GM04504 (cell line): ENCODE measurements at places on chromosomes 16 and 17.

DNA sequence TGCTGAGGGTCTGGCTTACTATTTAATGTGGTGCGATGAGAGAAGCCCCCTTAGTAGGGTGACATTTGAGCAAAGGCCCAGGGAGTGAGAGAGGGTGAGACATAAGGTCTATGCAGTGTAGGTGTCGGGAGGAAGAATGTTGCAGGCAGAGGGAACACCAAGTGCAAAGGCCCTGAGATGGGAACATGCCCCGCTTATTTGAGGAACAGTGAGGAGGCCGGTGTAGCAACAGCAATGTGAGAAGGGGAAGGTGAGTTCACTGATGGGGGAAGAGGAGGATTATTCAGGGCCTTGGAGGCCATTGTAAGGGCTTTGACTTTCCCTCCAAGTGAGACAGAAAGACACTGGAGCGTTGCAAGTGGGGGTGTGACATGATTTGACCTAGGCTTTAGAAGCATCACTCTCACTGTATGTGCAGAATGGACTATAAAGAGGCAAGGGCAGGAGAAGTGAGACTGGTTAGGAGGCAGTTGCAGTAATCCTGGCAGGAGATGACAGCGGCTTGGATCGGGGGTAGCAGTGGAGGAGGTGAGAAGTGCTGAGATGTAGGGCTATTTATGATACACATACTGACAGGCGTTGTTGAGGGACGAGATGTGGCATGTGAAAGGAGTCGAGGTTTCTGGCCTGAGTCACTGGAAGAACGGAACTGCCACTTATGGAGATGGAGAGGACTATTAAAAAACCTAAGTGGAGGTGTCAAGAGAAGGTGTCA is 145.3 kb downstream of the SPECC1 start:
- DNase-seq, result no peak

DNA sequence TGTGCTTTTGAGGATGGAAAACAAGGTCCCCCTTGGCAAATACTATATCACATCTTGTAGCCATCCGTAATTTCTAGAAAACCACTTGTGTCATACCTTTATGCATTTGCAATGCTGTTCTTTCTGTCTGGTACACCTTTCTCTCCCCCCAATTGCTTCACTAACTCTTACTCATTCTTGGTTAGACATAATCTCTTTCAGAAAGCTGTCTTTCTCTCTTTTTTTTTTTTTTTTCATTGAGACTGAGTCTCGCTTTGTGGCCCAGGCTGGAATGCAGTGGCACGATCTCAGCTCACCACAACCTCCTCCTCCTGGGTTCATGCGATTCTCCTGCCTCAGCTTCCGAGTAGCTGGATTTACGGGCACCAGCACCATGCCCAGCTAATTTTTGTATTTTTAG is 94.9 kb upstream of the C17orf78 start:
- DNase-seq, result no peak

DNA sequence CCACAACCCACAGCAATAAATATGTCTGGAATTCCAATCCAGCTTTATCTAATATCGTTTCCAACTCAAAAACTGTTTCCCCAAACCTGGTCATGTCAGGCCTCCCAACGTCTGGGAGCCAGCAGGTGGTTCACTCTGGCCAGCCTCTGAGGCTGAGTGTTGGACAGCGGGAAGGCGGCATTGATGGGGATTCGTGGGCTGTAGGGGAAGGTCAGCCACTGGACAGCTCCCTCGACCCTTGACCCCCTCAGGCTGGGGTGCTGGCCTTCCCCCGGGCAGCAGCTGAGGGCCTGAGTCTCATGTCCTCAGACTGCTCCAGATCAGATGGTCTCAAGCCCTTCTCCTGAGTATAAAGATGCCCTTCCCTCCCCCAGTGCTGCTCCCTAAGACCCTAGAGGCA is 50.2 kb downstream of the SDK2 start:
- no peak for DNase-seq

DNA sequence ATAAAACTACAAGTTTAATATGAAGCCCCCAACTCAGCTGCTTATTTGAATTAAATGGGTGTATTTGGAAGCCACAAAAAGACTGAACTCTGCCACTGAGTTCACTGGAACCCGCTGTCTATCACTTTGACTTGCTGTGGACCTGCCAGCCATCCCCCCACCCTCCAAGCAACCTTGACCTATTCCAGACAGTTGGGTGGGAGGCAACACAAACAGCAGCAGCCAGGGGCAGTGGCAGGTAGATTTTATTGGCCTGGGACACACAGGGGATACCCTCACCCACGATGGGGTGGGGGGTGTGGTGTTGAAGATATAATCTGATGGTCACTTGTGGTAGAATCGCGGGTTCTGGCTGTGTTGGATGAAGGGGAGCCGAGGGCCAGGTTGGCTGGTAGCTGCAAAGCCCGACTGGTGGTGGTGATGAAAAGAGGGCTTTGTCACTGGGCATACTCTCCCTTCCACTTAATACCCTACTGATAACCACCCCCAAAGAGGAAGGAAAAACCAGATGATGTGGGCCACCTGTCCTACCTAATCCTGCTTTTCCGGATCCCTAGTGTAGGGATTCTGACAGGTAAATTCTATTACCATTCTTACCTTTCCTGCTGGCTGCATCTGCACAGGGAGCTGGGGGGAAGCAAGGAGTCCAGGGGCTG is 2.6 kb downstream of the GPS2 start:
- no peak for DNase-seq

GRCh38 chr17:8463099-8463498 is 27.4 kb downstream of the NDEL1 start:
- DNase-seq, result peak; percentile 44

GRCh38 chr17:78314683-78315354 is 45.1 kb downstream of the SOCS3 start:
- DNase-seq, result no peak

DNA sequence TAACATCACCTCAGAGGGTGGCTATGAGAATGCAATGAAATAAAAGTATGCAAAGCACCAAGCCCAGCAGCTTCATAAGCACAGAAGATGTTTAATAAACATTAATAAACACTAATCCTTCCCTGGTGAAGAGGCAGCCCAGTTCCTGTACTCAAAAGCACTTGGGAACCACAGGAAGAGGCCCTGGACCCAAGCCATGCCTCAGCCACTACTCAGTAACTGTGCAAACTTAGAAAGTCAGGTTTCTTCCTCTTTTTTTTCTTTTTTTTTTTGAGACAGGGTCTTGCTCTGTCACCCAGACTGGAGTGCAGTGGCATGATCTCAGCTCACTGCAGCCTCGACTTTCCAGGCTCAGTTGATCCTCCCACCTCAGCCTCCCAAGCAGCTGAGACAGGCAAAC is 5.3 kb downstream of the ARHGAP17 start:
- DNase-seq, result no peak

GRCh38 chr17:29722411-29723198 is 99.9 kb upstream of the CORO6 start:
- DNase-seq, result peak; percentile 69

DNA sequence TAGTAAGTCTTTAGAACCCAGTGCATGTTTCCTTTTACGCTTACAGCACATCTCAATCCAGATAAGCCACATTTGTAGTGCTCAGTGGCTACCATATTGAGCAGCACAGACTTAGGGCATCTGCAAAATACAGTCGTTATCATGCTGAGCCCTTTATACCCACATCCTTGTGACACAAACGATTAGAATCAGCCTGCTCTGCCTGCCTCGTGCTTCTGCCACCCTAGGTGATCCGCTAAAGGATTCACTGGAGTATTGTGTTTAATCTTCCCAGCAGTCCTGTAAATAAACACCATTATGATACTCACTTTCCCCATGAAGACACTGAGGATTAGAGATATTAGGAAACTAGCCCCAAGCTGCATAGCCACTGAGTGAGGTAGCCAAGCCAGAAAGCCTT is 51.3 kb upstream of the FA2H start:
- DNase-seq, result no peak

GRCh38 chr16:11677959-11678881 is 10.0 kb downstream of the SNN start:
- no peak for DNase-seq

GRCh38 chr17:73971127-73971526 is 232.4 kb upstream of the RPL38 start:
- no peak for DNase-seq

DNA sequence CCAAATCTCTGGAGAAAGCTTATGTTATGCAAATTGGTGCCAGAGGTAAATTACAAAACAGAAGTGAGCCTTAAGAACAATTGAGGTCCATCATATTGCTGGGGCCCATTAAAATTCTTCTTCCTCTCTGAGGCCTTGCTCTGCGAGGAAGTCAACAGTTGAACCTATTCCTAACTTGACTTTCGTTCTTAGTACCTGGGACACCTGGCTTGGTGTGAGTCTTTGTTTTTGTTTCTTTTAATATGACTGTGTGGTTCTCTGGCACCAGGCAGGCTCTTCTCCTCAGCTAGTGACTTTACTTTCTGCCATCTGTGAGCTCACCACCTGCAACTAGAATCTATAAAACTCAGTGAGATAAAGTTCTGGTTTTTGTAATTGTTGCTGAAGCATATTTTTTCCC is 120.4 kb downstream of the CBLN1 start:
- no peak for DNase-seq

- DNase-seq, result no peak
Measured at GRCh38 chr17:31388770-31389656, 2.5 kb upstream of the RAB11FIP4 start.

- DNase-seq, result no peak
Measured at GRCh38 chr17:66387392-66387981, 85.1 kb downstream of the PRKCA start.

- DNase-seq, result no peak
Measured at GRCh38 chr16:7791028-7791590, 458.5 kb downstream of the RBFOX1 start.

DNA sequence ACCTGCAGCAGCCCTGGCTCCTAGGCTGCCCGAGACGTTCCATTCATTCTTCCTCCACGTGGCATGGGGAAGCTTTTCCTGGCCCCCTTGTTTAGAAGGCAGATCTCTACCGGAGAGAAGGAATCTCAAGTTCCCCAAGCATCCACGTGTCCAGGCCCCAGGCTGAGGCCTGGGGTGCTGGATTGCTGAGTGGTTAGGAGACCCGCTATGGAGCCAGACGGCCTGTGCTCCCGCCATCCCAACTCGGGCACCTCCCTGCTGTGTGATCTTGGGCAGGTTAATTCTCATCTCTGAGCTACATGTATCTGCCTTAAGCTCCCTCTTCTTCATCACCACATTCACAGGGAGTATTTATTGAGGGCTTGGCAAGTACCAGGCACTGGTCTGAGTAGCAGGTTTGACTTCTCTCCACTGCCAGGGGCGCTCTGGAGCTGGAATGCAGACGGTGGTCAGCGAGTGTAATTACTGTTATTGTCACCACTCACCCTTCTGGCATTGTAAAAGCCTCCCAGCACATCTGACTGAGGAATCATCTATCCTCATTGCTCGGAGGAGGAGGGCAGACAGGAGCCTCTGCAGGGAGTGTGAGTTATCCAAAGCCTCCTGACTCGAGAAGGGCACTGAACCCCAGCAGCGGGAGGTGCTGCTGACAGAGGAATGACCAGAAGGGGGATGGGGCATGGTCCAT is 1.1 kb upstream of the ADGRG1 start:
- peak; percentile 78 for DNase-seq

DNA sequence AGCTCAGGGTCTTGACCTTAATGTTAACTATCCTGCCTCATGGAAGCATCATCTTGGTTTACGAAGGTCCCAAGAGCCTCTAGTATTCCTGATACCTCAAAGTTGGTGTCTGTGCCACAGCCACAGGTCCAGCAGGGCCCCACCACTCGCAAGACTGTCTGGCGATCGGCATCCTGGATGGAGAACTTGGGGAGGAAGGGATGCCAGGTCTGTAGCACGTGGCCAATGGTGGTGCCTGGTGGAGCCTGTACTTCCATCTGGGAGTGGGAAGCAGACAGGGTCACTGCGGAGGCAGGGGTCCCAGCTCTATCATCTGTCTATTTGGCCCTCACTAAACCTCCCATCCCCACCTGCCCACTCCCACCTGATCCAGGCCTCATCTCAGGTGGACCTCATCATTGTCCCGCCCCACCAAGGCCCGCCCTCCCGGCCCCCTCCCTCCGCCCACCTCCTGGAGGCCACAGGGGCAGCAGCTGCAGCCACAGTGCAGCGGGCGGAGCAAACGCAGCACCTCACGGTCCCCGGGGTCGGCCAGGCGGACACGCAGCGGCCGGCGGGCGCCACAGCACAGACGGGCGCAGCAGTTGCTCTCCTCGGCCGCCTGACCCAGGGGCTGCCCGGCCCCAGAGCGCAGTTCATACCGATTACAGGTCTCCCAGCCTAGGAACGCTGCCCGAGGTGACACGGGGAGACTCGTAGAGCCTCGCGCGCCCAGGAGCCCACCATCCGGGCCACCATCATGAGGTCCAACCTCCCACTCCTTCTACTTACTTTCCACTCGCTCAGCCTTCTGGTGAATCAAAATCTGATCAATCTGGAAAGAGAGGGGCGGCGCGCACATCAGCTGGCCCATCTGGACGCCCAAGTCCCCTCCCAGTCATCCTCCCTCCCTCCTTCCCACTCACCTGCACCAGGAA is 1.4 kb downstream of the PLSCR3 start:
- no peak for DNase-seq

GRCh38 chr17:61251939-61252865 is 147.4 kb upstream of the TBX2 start:
- peak; percentile 89 for DNase-seq

DNA sequence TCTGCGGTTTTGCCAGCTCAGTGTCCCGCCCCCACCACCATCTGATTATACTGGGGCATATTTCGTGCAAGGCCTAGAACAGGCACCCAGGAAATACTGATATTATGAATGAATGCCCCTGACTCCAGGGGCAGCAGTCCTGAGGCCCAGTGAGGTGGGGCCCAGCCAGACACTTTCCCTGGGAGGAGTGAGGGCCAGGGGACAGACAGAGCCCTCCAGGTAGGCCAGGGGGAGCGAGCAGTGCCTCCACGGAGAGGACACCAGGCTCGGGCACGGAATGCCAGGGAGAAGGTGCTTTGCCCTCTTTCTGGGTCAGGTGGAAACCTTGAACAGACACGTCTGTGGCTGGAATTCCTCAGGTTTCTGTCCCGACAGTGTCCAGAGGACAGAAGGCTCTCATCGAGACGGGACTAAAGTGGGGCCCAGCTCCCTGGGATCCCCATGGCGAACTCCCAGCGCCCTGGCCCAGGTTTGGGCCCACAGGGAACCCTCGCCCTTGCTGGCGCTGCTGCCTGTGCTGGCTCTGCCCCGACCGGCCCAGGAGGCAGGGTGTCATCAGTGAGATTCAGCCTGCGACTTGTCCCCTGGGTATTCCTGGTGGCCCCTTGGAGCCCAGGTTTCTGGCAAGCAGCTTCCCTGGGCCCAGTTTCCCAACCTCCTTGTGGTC is 4.3 kb downstream of the KATNB1 start:
- no peak for DNase-seq

DNA sequence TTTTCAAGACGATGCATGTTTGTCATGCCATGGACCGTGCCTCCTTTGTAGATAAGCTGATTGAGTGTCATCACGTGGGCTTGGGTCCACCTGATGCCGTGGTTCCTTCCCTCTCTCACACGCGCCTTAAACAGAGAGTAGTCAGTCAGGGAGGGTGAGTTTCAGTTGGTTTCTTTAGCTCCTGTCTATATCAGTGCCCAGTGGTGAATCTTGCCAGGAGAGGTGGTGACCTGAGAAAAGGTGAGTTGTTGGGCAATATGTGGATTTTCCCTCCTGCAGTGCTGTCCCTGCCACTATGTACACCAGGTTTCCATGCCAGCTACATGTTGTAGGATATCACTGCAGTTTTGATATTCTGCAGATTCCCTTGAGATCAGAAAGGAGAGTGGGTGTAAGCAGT is 129.7 kb downstream of the LAT start:
- no peak for DNase-seq
